Activated CD8-positive, alpha-beta T cell treated with anti-CD3 and anti-CD28 coated beads, Interleukin-2, amount 10 ng/mL, durations not matched to agents 7 days and 5 days (primary cell): ENCODE measurements at places on chromosomes 2 and 18. TPM values are rescaled to one million over a fixed set of nuclear protein-coding genes. Genes with fewer than 3 reads are reported as not detected.

GRCh38 chr2:136254681-136255080 lies 136.7 kb upstream of the CXCR4 start:
- no peak for DNase-seq

DNA sequence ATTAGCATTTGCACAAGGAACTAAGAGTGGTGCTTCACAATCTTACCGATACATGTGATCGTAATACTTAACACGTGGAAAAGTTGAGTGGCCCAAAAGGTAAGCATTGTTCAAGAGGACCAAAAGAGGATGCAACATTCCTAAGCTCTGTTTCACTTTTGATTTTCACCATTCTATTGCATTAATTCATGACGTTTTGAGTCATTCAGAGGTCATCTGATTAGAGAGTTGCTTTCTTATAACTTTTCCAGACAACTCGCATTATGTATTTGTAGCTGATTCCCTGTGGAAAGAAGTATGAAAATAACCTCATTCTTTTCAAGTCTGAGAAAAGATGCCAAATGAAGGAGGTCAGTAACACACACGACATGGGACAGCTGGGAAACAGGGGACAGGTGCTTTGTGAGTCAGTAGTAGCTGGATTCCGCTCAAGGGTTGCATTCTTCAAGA lies 344.4 kb downstream of the RND3 start:
- DNase-seq, result no peak

GRCh38 chr2:86253424-86253823 lies 54.2 kb downstream of the MRPL35 start:
- DNase-seq, result no peak

The SERPINB11 gene
- not detected for total RNA-seq

The DSG2 gene
- total RNA-seq, result 0.18 TPM

The SLC40A1 gene
- 0.31 TPM for total RNA-seq

- DNase-seq, result no peak
Measured at GRCh38 chr18:4869155-4869554, 327.9 kb downstream of the AKAIN1 start.

DNA sequence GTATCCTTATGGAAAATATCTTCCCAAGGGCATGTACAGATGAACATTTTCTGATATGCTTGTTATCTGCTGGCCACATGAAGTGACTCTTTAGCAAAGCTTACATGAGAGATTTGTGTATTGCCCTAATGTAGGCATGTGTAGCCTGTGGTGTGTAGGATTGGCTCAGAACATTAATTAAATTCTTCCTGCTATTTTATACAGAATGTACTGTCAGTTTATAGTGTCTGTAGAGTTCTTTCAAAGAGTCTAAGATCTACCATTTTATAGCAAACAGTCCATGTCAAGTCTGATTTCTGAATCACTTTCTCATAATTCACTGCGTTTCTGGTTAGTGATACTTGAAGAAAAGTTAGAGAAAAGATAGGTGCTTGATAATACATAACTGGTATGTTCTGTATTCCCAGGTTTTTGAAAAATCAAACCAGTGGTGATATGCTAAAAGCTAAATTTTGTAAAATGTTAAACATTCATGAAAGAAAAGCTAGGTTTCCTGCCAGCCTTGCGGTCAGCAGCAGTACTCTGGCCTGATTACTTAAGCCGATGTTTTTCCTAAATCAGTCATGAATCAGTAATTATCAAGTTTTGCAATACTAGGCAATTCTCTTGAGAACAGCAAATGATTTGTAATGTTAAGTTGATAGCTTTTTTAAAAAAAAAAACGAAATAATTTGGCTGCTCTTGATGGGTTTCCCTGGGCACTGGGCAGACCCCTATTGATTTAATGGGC lies 30.9 kb upstream of the EFEMP1 start:
- DNase-seq, result no peak

GRCh38 chr18:58896734-58897508 lies 32.2 kb downstream of the ZNF532 start:
- no peak for DNase-seq

The KCNJ3 gene
- not detected for total RNA-seq

GRCh38 chr18:63951302-63951705 lies 2.2 kb downstream of the HMSD start:
- DNase-seq, result no peak

The FBXO15 gene
- 2.4 TPM for total RNA-seq

GRCh38 chr2:113840518-113840917 lies 49.4 kb upstream of the ACTR3 start:
- DNase-seq, result no peak

- DNase-seq, result no peak
Measured at GRCh38 chr2:171923206-171923605, 945 bp downstream of the HAT1 start.

DNA sequence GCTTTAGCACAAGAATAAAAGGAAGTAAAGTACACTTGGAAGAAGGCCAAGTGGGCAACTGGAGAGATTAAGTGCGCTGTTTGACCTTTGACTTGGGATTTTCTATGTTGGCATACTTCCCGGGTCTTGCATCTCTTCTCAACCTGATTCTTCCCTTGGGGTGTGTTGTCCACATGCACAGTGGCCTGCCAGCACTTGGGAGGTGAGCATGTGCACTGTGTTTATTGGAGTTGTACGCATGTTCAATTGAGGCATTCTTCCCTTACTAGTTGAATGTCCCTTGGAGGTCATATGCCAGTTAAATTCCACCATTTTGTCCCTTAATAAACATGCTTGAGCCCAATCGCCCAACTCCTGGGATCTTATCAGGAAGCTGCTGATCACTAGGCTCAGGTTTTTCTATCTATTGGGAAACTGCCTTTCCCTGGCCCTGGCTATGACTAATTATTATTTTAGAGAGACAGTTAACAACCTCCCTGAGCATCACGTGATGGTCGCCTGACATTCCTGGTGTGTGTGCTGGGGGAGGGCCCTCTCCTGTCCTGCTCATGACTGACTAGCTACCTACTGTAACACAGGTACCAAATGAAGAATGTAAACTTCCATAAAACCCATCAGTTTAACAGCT lies 62.5 kb upstream of the RAPGEF4 start:
- DNase-seq, result no peak

GRCh38 chr18:22165603-22166068 lies 3.8 kb upstream of the GATA6 start:
- DNase-seq, result no peak

The PSD4 gene
- total RNA-seq, result 394 TPM

The SFXN5 gene
- 18.6 TPM for total RNA-seq

- DNase-seq, result no peak
Measured at GRCh38 chr2:38057651-38058410, 18.1 kb downstream of the CYP1B1 start.

DNA sequence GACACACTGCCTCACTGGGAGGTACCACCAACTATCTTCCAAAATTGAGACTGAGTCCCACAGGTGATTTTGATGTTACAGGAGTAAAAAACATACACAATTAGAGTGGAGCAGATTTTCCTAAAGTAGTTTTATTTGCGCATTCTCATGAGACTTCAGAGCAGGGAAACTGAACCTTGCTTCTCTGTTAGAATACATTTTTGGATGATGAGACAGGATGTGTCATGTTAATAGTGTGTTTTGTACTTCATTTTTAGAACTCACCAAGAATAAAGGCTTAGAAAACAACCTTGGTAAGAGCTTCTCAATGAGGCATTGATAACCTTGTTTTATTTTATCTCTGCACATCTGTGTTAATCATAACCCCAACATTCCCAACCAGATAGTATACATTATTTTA lies 310.2 kb upstream of the GALNT5 start:
- no peak for DNase-seq

The FOXI3 gene
- not detected for total RNA-seq
